IPS DF 6.9 (cell line): ENCODE measurements at places on chromosomes 4 and X.

GRCh38 chr4:16253127-16253960, 27.1 kb upstream of the TAPT1 start:
- DNase-seq: no peak

- no peak for DNase-seq
These were observed 121.5 kb downstream of the IRF2 start for GRCh38 chr4:184352891-184353290.

- DNase-seq: no peak
These were observed 3.3 kb upstream of the ADH7 start for GRCh38 chr4:99438405-99438780.

DNA sequence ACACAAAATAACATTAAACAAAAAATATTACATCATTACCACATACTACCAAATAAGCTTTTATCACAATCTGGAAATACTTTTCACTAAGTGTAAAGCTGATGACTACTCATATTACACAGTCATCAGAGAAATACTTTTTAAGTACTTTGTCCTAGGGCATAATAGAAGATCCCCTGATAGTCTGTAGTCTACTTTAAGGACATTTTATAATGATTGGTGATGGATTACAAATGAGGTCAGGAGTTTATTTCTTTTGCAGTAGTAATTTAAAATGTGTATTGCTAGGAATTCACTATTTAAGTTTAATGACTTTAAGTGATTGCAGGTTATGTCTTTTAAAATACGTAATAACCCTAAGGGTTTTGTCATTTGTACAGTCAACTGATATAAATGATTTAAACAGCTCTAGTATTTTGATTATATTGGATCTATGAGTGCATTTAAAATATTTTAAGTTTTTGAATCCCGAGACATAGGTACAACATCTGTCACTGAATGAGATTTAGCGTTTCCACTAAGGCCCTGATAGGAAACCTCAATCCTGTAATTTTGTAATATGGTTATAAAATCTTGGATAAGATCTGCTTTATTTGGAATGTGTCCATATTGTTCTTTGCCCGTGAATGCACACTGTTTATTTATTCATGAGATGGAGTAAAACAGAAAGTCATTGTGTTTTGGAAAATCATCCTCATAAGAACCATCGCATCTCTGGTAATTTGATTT, 189.5 kb downstream of the ARAP2 start:
- DNase-seq: no peak

- DNase-seq: no peak
These were observed 25.9 kb downstream of the C4orf50 start for GRCh38 chr4:5992171-5992827.

- no peak for DNase-seq
These were observed 579.4 kb downstream of the GRXCR1 start for GRCh38 chr4:43471950-43472349.

GRCh38 chrX:29487214-29487613, 728.1 kb upstream of the MAGEB2 start:
- DNase-seq: no peak

- peak; percentile 29 for DNase-seq
These were observed 313.4 kb upstream of the SLC7A11 start for GRCh38 chr4:138555584-138555983.

- peak; percentile 55 for DNase-seq
These were observed 62.9 kb downstream of the ANAPC4 start for GRCh38 chr4:25439918-25440477.

DNA sequence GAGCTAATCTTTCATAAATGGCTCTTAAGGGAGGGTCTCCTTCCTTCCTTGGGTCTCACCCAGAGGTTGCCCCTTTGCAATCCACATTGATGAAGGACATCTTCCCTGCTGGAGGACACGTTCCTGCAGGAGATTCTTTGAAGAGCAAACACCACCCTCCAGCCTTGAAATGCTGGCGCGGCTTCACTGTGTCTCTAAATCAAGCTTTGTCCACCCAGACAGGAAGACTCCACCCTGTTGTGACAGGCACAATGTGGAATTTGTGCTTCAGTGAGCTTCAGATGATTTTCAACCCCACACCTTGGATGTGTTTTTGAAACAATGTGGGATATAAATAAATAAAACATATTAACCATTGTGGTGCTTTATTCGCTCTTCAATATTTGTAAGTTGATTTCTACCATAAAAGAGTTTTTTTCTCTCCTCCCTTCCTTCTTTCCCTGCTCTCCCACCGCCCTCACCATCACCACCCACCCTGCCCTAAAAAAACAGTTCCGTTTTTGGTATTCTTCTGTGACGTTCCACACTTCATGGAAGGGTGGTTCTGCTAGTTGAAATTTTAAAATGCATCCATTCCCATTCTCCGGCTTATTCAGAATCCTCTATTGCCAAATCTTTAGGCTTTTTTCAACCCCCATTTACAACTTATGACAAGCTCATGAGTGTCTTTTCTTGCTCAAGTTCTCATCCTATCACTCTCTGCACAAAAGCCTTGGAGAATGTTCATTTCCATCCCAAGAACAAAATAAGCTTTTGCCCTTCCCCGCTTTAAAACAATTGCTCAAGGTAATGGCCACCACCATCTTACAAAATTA, 264.3 kb downstream of the RAPGEF2 start:
- DNase-seq: no peak

GRCh38 chrX:19303256-19303880, 40.4 kb upstream of the PDHA1 start:
- no peak for DNase-seq

GRCh38 chr4:16078195-16078760, 5.5 kb downstream of the PROM1 start:
- no peak for DNase-seq

GRCh38 chrX:24020306-24020876, 6.6 kb downstream of the KLHL15 start:
- no peak for DNase-seq

GRCh38 chrX:30992381-30992904, 79.4 kb downstream of the FTHL17 start:
- DNase-seq: no peak

DNA sequence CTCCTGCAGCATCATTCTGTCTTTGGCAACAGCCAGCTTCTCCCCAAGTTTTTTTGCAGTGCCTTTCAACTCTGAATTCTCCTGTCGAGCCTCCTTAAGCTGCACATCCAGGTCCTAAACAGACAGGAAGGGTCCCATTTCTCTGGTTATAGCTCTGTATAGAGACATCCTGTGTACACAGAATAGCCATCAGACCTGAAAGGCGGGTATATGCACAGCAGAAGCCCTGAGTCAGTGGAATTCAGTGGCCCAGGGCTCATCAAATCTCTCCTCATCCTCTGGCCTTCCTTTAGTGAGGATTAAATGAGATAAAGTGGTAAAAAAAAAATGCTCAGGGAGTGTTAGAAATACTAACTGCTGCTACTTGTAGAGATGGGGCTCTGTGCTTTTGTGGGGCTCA, 73.8 kb downstream of the FAM184B start:
- no peak for DNase-seq

- no peak for DNase-seq
These were observed 16.3 kb upstream of the ZNF827 start for GRCh38 chr4:145954924-145955339.

GRCh38 chr4:124961138-124961750, 248.7 kb upstream of the ANKRD50 start:
- DNase-seq: no peak

DNA sequence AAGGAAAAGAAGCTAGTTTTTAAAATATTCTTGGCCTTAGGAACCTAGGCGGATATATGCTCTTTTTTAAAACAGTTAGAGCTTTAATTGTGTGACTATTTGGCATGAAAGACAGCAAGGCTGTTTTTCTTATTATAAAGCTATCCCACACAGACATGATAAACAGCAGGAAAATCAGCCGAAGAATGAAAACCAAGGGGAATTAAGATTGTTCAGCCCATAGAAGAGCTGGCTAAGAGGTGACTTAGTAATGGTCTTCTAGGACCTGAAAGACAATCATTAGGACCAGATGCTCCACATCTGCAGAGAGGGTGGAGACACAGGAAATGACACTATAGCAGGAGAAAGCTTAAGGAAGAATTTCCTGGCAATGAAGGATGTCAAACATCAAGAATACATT, 171.4 kb upstream of the NRK start:
- DNase-seq: no peak

DNA sequence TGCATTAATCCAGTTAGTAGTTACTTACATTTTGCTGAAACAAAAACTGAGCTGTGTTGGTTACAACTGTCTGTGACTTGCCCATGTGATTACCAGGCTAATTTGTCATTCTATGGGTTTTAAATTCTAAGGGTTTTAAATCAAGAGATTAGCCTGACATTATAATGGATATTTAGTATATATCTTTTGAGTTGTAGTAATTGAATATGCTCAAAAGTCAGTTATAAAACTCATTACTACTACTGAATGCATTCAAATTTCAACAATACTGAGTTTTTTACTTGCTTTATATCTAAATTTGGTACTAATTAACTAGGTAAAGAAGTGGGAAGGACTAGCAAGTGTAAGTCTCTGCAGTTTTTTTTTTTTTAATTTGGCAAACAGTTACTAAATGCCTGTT, 14.7 kb downstream of the LARP7 start:
- no peak for DNase-seq

DNA sequence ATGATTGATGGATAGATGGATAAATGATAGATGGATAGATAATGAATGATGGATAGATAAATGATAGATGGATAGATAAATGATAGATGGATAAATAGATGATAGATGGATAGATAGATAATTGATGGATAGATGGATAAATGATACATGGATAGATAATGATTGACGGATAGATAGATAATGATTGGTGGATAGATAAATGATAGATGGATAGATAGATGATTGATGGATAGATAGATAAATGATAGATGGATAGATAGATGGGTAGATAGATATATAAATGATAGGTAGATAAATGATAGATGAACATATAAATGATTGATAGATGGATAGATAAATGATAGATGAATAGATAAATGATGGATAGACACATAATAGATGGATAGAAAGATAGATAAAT, 49.5 kb upstream of the SHOX start:
- DNase-seq: no peak

- DNase-seq: no peak
These were observed 515.3 kb upstream of the ARX start for GRCh38 chrX:25531096-25531495.

- DNase-seq: no peak
These were observed 630.1 kb upstream of the EPHA5 start for GRCh38 chr4:66300336-66300934.

GRCh38 chr4:174255374-174255773, 28.1 kb downstream of the FBXO8 start:
- DNase-seq: no peak

DNA sequence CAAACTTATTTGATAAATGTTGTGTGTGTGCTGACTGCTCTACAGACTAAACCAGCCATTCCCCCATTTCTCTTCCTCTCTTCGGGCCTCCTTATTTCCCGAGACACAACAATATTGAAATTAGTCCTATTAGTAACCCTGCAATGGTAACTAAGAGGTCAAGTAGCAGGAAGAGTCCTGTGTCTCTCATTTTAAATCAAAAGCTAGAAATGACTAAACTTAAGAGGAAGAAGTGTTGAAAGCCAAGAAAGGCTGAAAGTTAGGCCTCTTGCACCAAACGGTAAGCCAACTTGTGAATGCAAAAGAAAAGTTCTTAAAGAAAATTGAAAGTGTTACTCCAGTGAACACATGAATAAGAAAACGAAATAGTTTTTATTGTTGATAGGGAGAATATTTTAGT, 357.8 kb upstream of the SLC7A11 start:
- no peak for DNase-seq

GRCh38 chr4:154457471-154457870, 34.1 kb downstream of the DCHS2 start:
- no peak for DNase-seq

DNA sequence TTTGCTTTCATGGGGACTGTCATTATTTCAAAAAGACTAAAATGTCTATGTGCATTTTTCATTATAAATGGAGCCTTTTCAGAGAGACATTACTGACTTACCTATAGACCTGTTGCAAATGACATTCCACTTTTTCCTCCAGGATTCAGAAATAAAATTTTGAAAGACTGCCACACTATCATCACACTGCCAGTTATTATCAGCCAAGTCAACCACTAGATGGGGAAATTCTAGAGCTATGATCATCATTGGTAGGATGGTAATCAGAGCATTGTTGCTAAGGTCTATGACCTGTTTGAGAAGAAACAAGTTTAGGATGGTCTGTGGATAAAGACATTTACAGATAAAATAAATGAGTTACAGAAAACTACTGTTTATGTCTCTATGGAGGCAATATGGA, 22.5 kb downstream of the LRRC66 start:
- DNase-seq: no peak
